Tibial nerve (tissue), 4 donors: ENCODE measurements at places on chromosomes 1 and 21.

DNA sequence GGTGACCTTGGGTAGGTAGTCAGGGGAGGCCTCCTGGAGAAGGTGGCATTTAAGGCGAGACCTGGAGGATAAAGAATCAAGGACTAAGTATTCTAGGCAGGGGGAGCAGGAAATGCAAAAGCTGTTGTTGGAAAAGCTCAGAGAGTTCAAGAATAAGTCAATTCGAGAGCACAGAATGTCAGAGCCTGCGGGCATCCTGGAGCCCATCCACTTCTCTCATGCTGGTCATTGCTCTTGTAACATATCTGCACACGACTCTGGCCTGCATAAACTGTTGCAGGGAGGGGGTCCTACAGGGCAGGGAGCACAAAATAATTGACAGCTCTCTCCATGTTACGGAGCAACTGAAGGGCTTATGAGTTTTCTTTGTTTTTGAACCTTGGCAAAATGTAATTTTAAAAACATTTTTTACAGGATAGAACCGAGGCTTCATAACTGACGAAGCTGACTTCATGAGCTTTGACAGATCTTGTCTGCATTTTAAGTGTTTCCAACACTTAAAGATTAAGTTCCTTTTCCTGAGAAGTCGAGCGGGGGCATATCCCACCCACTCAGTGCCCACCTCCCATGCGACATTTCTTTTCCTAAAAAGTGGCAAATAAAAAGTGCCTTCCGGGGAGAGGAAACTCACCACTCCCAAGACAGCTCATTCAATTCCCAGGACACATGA, 4.2 kb downstream of the PLA2G5 start:
- no peak for DNase-seq

GRCh38 chr1:231601824-231602672, 24.5 kb upstream of the DISC1 start:
- no peak for DNase-seq

- no peak for DNase-seq
These were observed 28.8 kb upstream of the SLC19A1 start for GRCh38 chr21:45570826-45571601.

DNA sequence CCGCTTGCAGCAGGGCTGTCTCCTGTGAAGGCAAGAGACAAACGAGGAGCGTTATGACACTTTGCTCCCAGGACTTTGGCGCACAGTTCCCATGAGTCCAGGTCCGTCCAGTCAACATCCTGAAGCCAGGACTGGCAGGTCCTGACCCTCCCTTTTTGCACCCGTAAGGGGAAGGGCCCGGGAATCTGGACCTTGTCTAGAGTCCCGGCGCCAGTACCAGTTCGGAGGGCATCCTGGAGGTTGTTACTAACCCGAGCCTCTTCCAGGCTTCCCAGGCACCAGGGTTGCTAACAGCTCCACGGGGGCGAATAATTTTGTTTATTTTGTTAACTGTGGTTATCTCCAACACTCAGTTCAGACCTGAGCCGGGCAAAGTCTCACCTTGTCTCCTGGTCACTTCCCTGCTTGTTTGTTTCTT, 682 bp upstream of the RWDD3 start:
- no peak for DNase-seq

GRCh38 chr1:44826375-44827196, 16.5 kb downstream of the PTCH2 start:
- no peak for DNase-seq

- no peak for DNase-seq
These were observed 228.2 kb upstream of the KCNK2 start for GRCh38 chr1:214854126-214854875.

- no peak for DNase-seq
These were observed 4.2 kb downstream of the CSTB start for GRCh38 chr21:43771698-43772424.

DNA sequence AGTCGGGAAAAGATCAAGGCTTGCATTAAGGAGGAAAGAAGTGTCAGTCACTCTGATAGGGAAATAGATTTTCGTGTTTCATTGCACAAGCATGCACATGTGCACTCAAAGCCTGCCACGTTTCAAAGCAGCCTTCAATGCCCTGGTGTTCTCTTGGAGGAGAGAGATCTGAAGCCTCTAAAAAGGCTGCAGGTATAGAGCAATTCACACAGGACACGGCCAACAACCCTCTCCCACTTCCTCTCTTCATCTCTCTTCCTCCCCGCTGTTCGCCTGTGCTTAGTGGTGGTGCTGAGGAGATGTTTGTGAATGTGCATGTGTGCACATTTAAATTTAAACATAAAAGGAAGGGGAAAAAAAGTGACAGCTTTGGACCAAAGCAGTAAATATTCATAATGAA, 117.7 kb downstream of the NUF2 start:
- no peak for DNase-seq

DNA sequence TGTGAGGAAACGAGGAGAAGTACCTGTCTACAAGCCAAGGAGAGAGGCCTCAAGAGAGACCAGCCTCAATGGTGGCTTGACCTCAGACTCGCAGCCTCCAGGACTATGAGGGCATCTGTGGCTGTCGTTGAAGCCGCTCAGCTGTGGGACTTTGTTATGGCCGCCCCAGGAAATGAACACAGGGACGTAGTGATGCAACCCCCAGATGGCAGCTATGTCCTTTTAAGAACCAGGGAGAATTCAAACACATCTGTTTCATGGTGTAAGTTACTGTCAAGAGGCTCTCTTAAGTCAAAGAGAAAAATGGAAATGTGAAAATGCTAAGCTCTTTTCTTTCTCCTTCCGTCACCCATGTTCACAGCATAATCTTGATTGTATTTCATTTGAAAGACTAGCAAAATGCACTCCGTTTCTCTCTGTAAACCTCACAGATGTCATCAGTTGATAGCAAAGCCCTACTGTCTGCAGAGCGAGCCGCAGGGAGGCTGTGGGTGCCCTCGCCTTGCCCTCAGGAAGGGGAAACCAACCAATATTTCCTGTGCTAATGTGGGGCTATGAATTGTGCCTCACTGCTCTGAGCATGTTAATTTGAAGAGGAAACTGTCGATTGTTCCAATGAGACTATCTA, 21.3 kb downstream of the UBASH3A start:
- no peak for DNase-seq

DNA sequence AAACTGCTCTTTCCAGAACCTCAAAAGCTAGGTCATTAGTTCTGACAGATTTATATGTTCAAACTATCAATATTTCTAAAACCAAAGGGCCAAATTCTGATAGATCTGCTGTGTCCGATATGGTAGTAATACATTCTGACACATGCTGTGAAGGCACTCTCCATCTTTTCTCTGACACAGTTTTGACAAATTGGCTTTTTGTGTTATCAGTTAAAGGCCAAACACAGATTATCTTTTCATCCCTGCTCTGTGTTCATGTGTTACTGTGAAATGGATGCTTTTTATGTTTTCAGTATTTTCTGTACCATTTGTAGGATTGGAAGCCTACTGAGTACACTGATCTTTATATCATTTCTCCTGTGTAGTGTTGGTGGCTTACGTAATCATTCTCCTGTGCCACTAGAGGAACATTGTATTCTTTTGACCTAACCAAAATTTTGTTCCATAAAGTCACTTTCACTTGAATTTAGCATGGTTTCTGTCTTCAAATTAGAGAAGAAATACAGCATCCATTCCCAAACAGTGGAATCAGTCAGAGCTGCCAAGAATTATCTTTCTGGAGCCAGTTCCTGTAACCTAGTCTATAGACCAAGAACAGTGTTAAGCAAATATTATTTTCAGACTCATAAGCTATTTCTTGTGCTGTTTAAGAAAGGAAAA, 137.2 kb downstream of the ADGRL2 start:
- no peak for DNase-seq

DNA sequence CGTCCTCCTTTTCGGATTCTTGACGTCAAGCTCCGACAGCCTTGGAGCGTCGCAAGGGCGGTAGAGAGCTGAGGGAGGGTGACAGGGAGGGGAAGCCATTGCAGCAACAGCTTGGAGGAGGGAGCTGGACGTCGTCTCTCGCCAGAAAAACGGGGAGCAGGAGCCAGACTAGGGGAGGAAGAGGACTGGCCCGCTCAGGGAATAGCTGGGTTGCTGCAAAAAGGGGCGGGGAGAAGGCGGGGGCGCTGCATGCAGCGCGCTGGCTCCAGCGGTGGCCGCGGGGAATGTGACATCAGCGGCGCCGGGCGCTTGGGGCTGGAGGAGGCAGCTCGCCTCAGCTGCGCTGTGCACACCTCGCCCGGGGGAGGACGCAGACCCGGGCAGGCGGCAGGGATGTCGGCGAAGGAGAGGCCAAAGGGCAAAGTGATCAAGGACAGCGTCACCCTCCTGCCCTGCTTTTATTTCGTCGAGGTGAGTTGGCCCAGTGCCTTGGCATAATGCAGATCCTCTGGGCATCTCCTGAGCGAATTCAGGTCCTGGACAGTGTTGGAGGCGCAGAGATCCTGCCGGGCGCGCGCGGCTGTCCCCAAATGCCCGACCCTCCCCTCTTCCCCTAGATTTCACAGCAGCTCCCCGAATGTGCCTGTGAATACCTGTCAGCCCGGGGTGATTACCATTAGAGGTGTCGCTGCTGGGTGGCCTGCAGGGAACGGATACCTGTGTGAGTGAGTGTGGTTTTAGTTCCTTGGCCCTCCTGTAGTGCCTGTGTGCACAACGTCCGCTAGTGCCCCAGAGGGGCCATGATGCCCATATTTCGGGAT, at the start of gene PLPPR4:
PLPPR4 (plus strand) TSS at position 292 of the 821 bp plus-strand sequence; CDS start at position 394, 102 bp downstream.
- peak; percentile 8 for DNase-seq

GRCh38 chr1:199751506-199751905, 276.0 kb upstream of the NR5A2 start:
- DNase-seq: no peak

DNA sequence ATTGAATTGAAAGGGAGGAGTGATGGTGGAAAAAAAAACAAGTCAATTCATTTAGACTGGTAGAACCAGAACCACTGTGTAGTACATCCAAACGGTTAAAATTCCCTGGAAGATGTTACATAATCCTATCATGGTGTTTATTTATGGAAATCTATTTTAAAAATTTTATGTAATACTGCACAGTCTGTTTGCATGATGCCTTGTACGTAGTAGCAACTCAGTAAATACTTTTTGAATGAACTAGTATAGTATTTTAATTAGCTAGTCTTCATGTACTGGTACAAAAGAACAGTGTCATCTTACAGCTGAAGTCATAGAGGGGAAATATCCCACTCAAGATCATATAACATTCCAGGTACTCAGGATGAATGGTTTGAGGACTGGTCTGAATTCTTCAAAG, 27.0 kb upstream of the IER5 start:
- no peak for DNase-seq

DNA sequence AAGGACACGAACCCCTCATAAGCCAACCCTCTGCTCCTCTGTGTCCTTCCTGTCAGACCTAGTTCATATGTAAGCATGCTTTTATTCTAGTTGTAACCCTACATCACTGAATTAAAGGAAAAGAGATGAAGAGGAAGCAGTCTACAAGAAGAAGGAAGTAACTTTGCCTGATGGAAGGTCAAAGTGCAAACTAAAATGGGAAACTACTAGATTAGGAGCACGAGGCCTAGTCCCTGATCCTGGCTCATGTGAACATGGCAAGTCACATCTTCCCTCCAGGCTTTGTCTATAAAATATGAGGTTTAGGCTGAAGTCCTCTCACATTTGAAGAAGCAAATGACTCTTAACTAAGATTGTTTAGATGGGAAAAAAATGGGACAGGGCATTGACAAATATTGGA, 13.2 kb downstream of the ZMYND12 start:
- no peak for DNase-seq

DNA sequence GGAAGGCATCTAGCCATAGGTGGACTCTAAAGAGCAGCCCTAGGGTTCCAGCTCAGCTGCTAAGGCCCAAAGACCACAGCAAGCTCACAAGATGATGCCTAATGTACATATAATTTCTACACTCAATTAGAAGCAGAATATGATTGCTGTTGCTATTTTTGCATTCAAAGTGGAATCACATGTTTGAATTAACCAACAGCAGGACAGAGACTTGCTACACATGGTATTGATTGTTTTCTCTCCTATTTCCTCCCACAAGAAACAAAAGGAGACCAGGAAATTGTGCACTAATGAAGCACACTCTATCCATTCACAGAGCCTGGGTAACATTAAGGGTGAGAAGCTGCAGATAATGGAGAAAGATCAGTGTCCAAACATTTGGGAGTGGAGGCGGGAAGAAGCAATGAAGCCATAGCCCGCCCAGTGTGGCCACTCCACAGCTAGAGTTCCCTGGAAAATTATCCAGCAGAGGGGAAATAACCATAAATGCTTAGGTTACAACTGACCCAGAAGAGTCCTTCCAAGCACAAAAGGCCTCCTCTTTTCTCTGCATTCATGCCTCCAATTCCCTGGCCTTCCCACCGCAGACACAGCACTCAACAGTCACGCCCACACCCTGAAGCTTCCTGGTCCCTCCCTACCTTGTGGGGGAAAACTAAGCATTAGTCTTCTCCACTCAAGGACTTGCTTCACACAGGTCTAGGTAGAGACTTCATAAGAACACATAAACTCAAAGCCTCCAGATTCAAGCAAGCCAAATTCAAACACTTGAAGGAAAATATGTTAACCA, 7.5 kb downstream of the CNN3 start:
- DNase-seq: no peak

GRCh38 chr1:23452011-23452411, 27.5 kb upstream of the TCEA3 start:
- DNase-seq: no peak

- DNase-seq: no peak
These were observed 15.4 kb upstream of the CD2 start for GRCh38 chr1:116738673-116739370.

- no peak for DNase-seq
These were observed 22.4 kb upstream of the CCDC27 start for GRCh38 chr1:3729594-3730542.

GRCh38 chr1:67336157-67336556, 28.5 kb downstream of the IL12RB2 start:
- no peak for DNase-seq

GRCh38 chr1:192763756-192764155, 45.1 kb upstream of the RGS2 start:
- DNase-seq: no peak

GRCh38 chr21:36932161-36932816, 34.2 kb downstream of the HLCS start:
- DNase-seq: no peak

GRCh38 chr1:93681101-93681988, at the start of gene BCAR3:
Gene BCAR3, minus strand, starts transcription at chr1:93681837. Its CDS starts 6,907 bp downstream, at chr1:93674930.
- peak; percentile 45 for DNase-seq

- no peak for DNase-seq
These were observed 83.1 kb downstream of the WDR3 start for GRCh38 chr1:118012515-118013124.

- no peak for DNase-seq
These were observed 173.0 kb downstream of the PRDM2 start for GRCh38 chr1:13873032-13873431.

- no peak for DNase-seq
These were observed 46.8 kb upstream of the PSEN2 start for GRCh38 chr1:226823643-226824042.

DNA sequence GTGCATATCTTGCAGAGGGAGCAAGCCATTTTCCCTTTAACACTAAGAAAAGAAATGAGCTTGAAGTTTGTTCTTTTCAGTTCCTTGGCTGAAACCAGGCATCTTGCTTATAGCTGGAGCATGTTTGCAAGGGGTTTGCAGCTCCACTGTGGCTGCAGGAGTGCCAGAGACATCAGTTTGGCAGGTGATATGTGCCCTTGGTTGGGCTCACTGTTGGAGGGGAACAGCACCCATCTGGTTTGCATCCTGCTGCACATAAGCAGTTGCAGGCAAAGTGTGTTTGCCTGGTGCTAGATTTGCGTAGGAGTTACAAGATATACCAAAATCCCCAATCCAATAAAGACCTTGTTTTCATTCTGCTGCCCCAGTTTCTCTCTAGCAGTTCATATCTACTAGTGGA, 47.8 kb upstream of the IKBKE start:
- no peak for DNase-seq

GRCh38 chr1:185971688-185972087, 237.5 kb downstream of the HMCN1 start:
- DNase-seq: no peak
